ENCODE measurements at places on chromosomes 3 and 15.
A peak's percentile ranks its signal among the peaks of the same experiment; 100 is the strongest.

DNA sequence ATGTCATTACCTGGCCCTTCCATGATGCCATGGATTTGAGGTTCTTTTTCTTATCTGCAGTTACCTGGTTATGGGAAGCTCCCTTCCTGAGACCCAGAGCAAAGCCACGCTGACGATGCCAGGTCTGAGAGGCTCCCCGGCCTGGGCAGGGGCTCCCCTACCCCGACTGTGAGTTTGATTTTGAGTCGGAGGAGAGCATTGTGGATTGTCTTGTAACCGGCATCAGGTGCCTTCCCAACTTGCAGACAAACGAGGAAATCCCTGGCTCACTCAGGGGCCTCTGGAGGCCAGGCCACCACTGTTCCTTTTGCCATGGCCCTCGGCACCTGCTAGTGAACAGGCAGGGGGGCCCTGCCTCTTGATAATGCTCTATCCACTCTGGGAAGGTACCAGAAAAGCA, 151.4 kb downstream of the ATP10A start:
- no peak for DNase-seq

DNA sequence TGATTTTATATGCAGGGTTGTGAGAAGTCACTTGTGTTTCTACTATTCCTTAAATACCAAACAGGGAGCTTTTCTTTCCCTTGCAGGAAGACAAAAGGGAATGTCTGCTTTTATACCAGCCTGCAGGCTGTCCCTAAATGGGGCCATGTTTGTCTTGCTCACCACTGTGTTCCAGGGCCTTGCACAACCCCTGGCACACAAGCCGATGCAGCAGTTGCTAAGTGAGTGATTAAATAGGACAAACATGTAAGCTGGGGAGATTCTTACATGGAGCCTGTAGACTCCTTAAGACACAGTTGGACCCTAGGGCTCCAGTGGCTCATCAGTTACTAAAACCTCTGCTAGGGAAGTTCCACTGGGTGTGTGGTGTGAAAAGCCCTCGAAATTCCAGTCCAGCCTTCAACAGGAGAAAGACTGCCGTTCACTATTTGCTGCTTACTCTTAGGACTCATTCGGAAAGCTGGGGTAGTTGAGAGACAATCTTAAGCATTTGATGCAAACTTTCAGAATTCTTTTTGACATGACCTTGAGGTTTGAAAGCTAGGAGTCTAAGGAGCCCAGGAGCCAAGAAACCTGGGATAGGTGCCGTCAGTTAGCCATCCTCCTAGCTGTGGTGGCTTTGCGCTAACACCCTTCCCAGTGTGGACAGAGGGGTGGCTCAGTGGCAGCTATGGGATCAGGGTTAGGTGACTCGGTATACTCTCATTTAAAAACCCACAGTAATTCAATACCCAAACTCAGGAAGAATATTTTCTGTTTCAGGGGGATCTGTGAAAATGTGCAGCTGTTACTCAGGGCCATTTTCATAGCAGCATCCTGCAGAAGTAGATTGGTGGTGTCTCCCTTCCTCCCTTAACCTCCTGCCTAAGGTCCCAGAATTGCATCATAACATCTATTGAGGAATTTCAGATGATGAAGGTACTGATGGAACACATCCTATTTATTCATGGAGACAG, 39.1 kb downstream of the SYNM start:
- DNase-seq: peak; percentile 32

- DNase-seq: no peak
Measured at GRCh38 chr3:161941891-161942290, 445.3 kb downstream of the OTOL1 start.

- peak; percentile 18 for DNase-seq
Measured at GRCh38 chr15:61275901-61276300, 46.8 kb upstream of the RORA start.

- DNase-seq: no peak
Measured at GRCh38 chr3:77513542-77513941, 473.6 kb downstream of the ROBO2 start.

- no peak for DNase-seq
Measured at GRCh38 chr3:162139841-162140240, 643.2 kb downstream of the OTOL1 start.

All from kidney tubule cell (primary cell).